NCI-H510A (cell line): ENCODE measurements at places on chromosomes 12 and 14.

GRCh38 chr14:96126339-96126782 is 78.3 kb upstream of the BDKRB2 start:
- no peak for DNase-seq

DNA sequence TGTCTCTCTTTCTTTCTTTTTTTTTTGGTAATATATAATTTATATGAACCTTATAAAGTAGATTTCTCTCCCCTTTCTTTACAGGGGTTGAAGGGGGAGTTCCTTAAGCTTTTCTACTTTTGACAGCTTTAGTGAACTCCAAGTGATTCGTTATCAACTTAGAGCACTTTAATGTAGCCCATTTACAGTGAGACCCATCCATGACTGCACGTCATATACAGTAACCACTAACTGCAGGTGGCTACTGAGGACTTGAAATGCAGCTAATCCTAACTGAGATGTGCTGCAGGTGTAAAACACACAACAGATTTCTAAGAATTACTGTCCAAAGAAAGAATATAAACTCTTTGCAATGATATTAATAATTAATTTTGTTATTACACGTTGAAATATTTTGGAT is 582 bp downstream of the LRRIQ1 start:
- DNase-seq: peak; percentile 6

GRCh38 chr12:47819138-47819895 is 386 bp downstream of the HDAC7 start:
- DNase-seq: peak; percentile 29

DNA sequence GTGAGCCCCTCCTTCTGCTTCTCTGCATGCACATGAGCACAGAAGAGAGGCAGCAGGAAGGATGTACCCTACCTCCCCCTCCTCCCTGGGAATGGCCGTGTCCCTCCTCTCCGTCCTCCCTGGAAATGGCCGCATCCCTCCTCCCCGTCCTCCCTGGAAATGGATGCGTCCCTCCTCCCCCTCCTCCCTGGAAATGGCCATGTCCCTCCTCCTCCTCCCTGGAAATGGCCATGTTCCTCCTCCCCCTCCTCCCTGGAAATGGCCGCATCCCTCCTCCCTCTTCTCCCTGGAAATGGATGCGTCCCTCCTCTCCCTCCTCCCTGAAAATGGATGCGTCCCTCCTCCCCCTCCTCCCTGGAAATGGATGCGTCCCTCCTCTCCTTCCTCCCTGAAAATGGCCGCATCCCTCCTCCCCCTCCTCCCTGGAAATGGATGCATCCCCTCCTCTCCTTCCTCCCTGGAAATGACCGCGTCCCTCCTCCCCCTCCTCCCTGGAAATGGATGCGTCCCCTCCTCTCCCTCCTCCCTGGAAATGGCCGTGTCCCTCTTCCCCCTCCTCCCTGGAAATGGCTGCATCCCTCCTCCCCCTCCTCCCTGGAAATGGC is 428.6 kb downstream of the AACS start:
- DNase-seq: no peak

GRCh38 chr12:77102691-77103090 is 37.3 kb upstream of the E2F7 start:
- DNase-seq: no peak

- DNase-seq: no peak
Observed at GRCh38 chr14:87497301-87497700, 495.7 kb downstream of the GALC start.

- DNase-seq: no peak
Observed at GRCh38 chr14:20667957-20668356, 16.4 kb upstream of the RNASE4 start.

GRCh38 chr14:33686856-33687255 is 264.0 kb downstream of the EGLN3 start:
- DNase-seq: no peak
